A375 (cell line): ENCODE measurements at places on chromosomes 13 and 19. TPM values are rescaled to one million over a fixed set of nuclear protein-coding genes. Genes with fewer than 3 reads are reported as not detected.

Gene ZNF14
- 3.1 and 3.2 TPM in 2 replicates for total RNA-seq

Gene GRIN3B
- total RNA-seq: not detected in 2 replicates

Gene PDS5B
- total RNA-seq: 21.2 and 22.0 TPM in 2 replicates

Gene LRRC4B
- 7.4 and 8.4 TPM in 2 replicates for total RNA-seq

Gene ZNF835
- total RNA-seq: 0.98 and 2.0 TPM in 2 replicates

Gene TEX26
- not detected in 2 replicates for total RNA-seq

Gene ZNF226
- 20.4 and 34.4 TPM in 2 replicates for total RNA-seq

Gene GNA15
- total RNA-seq: not detected in 2 replicates

Gene CPT1C
- total RNA-seq: 3.8 and 9.1 TPM in 2 replicates
